ENCODE measurements at places on chromosomes 2 and 18. TPM values are rescaled to one million over a fixed set of nuclear protein-coding genes. Genes with fewer than 3 reads are reported as not detected.

The RFX8 gene
- total RNA-seq = 1.3 TPM

DNA sequence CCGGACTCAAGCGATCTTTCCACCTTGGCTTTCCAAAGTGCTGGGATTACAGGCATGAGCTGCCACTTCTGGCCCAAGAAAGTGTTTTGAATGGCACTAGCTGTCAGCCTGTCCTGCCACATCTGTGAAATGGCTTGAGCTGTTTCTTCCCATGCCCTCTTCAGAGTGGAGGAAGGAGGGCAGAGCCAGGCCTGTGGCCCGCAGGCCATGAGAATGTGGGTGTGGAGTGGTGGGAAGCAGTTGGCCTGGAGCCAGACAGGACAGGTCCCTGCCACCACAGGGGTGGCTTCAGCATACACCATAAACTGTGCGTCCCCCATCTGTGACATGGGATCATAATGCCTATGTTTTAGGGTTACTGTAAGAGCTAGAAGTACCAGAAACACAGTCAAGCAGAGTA lies 6.5 kb downstream of the SLC66A3 start:
- peaks cover 20% of the 10 kb centered on the region for H3K4me1 ChIP-seq
- no peaks in the 10 kb centered on the region for H3K36me3 ChIP-seq
- no peaks in the 10 kb centered on the region for H3K27me3 ChIP-seq

DNA sequence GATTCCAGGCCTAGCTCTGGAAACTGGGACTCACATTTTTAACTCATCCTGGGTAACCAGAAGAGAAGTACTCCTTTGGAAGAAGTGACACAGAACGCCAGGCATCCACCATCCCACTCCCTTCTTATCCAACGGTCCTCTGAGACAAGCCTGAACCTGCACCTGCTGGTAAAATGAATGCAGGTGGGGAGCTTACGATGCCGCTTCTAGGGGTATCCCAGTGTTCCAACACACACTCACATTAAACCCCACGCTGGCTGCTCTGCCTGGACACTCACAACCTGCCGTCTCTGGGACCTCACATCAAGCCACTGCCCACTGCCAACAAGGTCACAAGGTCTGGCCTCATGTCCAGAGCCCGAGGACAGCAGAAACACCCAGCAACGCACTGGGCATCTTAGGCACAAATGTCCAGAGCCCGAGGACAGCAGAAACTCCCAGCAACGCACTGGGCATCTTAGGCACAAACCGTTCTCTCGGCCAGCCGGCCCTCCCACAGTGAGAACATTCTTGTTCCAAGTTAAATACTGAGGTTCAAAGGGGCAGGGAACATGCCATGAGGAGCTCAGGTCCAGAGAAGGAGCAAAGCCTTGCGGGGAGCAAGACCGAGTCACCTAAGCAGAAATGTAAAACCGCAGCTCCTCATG lies 9.9 kb downstream of the SLC66A2 start:
- H3K36me3 ChIP-seq = peaks cover 12% of the 10 kb centered on the region
- H3K27ac ChIP-seq = no peak overlapping the region
- H3K4me3 ChIP-seq = no peak overlapping the region
- H3K4me1 ChIP-seq = peaks cover 18% of the 10 kb centered on the region
- no peak for DNase-seq
- H3K27me3 ChIP-seq = no peaks in the 10 kb centered on the region

DNA sequence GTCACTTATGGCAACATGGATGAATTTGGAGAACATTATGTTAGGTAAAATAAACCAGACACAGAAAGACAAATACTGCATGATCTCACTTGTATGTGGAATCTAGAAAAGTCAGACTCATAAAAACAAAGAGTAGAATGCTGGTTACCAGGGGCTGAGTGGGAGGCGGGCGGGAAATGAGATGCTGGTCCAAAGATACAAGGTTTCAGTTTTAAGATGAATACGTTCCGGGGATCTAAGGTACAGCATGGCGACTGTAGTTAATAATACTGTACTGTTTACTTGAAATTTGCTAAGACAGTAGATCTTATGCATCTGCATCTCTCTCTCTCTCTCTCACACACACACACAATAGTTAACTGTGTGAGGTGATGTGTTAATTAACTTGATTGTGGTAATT lies 14.2 kb downstream of the FAM110C start:
- no peak for DNase-seq
- H3K27me3 ChIP-seq = no peaks in the 10 kb centered on the region
- no peak overlapping the region for H3K27ac ChIP-seq
- no peak overlapping the region for H3K4me3 ChIP-seq

GRCh38 chr2:231286964-231287363 lies 88.5 kb downstream of the ARMC9 start:
- H3K27ac ChIP-seq = no peak overlapping the region
- no peak overlapping the region for H3K4me3 ChIP-seq
- H3K27me3 ChIP-seq = no peaks in the 10 kb centered on the region
- no peak for DNase-seq

DNA sequence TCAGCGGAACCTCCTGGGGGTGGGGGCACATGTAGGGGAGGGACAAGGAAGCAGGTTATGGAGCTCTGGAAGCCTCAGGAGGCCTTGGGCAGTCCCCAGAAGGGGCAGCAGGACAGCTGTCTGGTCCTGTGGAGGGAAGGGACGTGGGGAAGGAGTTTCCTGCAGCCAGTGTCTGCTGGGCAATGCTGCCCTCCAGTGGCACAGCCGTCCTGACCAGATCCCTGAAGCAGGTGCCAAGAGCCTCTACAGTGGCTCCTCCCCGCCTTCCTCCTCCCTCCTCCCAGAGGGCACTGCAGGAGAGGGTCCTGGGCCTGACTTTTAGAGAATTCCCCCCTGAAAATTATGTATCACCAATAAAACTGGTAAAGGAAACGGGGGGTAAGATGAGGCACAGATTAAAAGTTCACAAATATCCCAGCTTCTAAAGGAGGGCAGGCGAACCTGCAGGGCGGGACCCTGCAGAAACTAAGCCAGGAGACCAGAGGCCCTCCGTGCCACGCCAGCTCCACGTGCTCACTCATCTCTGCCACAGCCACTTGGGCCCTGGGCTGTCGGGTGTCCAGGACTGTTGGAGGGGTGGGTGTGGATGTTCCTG lies 258.5 kb downstream of the TWIST2 start:
- H3K27ac ChIP-seq = no peak overlapping the region
- H3K4me1 ChIP-seq = no peaks in the 10 kb centered on the region
- H3K36me3 ChIP-seq = peaks cover 68% of the 10 kb centered on the region
- H3K27me3 ChIP-seq = no peaks in the 10 kb centered on the region
- DNase-seq = no peak

GRCh38 chr2:231161877-231162329 lies 36.5 kb upstream of the ARMC9 start:
- H3K4me1 ChIP-seq = peaks cover 11% of the 10 kb centered on the region
- DNase-seq = no peak
- H3K27ac ChIP-seq = no peak overlapping the region
- no peak overlapping the region for H3K4me3 ChIP-seq
- H3K36me3 ChIP-seq = peaks cover 25% of the 10 kb centered on the region

DNA sequence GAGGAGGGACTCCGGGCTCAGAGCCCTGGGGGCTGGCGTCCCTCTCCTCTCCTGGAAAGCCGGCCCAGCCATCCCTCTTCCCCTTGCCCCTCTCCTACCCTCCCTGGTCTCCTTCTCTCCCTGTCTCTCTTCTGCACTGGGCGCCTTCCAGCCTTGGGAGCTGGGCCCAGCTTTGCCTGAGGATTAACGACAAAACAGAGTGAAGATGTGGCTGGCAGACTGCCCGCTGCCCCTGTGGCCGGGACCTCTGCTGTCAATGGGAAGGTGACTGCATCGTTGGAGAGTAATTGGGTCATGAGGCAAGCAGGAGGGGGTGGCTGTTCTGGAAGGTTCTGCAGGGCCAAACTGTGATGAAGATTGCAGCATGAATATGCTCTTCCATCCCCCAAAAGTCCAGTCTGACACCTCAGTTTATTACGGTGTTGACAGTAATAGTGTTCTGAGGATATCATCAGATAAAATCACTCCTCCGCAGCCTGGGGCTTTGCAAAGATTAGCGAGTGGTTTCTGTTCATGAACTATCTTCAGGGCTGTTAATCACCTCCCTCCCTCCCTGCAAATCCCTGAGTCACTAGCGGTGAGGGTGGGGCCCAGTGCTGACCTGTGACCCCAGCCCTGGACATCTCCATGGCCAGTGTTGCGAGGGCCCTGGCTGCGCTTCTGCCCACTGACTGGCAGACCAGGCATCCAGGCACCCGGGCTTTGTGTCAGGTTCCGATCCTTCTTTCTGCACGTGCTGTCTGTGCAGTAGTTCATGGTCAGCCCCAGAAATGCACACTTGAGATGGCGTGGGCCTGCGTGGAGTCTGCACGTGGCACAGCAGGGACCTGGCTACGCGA lies 23.0 kb downstream of the RTP5 start:
- peaks cover 8% of the 10 kb centered on the region for H3K4me1 ChIP-seq
- no peak overlapping the region for H3K4me3 ChIP-seq

The C2orf66 gene
- total RNA-seq = not detected

DNA sequence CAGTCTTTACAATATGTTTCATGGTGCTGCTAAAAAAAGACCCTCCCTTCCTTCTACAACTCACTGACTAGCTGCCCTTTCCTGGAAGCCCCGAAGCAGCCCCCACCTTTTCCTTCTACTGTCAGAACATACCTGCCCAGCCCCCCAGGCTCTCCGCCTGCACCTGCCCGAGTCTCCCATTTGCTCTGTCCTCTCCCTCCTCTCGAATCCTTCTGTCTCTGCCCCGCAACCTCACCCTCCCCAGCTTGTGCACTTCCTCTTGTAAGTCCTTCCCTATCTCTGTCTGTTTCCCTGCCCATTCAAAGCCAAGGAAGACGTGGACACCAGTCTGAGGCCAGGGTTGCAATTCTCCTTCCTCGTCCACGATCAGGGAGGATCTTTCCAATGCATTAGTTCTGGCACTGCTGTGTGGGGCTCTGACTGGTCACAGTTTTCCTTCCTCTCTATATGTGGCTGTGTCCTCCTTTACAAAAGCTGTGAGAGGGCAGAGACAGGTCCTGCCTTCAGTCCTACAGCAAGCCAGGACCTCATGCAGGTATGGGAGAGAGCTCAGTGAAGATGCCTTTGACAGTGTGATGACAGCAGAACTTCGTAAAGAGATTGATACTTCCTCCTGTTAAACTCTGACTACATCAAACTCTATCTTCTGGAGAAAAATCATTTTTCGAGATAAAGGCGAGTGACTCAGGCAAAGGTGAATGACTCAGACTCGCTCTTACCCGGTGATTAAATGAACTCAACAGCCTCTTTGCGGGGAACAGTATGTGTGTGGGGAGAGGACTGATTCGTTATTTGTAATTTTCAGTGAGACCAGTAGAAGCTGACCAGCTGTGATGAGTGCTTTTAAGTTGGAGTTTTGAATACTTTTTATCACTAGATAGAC lies 14.2 kb downstream of the TNFRSF11A start:
- no peaks in the 10 kb centered on the region for H3K36me3 ChIP-seq
- no peak for DNase-seq
- H3K27me3 ChIP-seq = no peaks in the 10 kb centered on the region
- no peak overlapping the region for H3K4me3 ChIP-seq
- no peak overlapping the region for H3K27ac ChIP-seq

DNA sequence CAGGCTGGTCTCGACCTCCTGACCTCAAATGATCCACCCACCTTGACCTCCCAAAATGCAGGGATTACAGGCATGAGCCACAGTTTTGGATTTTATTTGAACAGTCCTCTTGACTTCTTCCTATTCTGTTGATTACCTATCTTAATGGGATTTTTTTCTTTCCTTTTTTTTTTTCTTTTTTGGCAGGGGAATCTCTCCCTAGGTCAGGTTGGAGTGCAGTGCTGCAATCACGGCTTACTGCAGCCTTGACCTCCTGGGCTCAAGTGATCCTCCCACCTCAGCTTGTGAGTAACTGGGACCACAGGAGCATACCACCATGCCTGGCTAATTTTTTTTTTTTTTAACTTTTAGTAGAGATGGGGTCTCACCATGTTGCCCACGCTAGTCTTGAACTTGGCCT lies 2.8 kb downstream of the MTHFD2 start:
- H3K27me3 ChIP-seq = no peaks in the 10 kb centered on the region
- H3K4me3 ChIP-seq = no peak overlapping the region
- H3K4me1 ChIP-seq = peaks cover 56% of the 10 kb centered on the region

Data from CD4-positive, alpha-beta memory T cell (primary cell).